Stimulated activated CD4-positive, alpha-beta T cell treated with anti-CD3 and anti-CD28 coated beads, Interleukin-1b, Interleukin-23, amount 100 ng/mL, for 1 hour (primary cell): ENCODE measurements at places on chromosomes 2 and 18.
A peak's percentile ranks its signal among the peaks of the same experiment; 100 is the strongest.

GRCh38 chr2:53786352-53786704 lies 425 bp downstream of the ASB3 start:
- no peak for DNase-seq

DNA sequence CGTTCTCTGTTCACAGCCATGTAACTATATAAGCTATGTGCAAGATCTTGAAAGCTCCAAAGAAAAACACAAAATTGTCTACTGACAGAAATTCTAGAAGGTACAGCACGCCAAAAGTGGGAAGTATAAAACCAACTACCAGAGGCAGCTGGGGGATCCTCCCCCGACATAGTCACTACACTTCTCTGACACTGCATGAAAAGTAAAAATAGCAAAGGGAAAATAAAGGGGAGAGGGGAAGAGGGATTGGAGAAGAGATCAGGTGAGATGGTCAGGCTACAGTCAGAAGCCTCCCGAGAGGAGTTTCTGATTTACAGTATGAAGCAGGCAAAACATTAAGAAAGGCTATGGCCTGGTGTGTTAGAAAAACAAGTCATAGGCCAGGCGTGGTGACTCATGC lies 39.8 kb upstream of the PCBP1 start:
- DNase-seq = no peak

GRCh38 chr2:209147981-209148380 lies 275.9 kb upstream of the MAP2 start:
- DNase-seq = no peak

GRCh38 chr18:58239879-58240278 lies 195.9 kb downstream of the NEDD4L start:
- DNase-seq = no peak

DNA sequence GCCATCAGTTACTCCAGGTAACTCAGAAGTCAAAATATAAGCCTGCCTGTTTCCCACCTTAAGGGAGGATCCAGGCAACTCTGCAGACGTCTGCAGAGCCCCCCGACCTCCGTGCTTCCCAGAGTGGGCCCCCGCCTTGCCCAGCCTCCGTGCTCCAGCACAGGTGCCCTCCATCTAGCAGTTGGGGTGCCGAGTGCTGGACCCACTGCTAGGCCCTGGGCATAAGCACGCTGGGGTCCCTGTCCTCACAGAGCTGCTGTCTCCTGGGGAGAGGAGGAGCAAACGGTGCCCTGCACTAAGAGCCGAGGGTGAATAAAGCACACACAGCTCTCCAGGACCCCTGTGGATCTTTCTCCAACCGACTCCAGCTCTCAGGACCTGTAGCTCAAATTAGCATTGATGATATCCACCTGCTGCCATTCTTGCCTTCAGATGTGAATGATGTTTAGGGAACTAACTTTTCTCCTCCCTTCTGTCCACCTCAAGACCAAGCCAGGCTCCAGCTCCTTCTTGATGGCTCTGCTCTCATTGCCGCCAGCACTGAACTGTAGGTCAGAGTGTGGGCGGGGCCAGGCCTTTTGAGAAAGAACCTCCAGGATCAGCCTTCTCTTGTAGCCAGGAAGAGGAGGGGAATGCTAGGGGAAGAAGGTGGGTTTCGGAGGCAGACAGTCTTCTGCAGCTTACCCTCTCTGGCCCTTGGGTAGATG lies 121.2 kb downstream of the SMAD7 start:
- DNase-seq = no peak

DNA sequence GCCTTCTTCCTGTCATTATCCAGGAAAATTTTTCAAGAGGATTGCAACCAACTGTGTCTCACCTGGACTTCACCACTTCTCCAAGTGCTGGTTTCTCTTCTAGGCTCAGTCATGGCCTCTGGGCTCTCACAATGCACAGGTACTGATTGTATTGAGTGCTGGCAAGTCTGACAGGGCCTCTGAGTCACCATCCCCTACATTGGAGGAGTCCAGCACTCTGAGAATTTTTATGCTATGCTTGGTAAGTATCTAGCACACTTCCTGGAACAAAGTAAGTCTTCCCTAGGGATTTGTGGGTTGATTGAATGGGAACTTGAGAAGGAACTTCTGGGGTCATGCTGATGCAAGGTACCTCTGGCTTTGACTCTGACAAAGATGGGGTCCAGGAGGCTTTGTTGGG lies 147.2 kb upstream of the CELF4 start:
- no peak for DNase-seq

DNA sequence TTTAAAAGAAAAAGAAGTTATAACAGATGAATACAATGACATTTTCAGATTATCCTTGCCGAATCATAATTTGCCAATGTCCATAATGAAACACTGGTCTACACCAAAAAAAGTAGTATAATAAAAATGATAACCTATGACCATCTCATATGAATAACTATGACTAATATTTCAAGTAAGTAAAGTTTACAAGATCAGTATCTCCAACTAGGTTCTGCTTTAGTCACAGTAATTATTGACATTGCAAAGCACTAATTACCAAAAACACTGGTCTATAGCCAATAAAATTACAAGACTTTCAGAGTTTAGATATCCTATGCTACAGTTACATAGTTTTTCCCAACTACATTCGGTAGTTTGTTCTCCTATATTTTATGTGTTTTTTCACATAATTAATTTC lies 136.7 kb downstream of the MEMO1 start:
- DNase-seq = no peak

DNA sequence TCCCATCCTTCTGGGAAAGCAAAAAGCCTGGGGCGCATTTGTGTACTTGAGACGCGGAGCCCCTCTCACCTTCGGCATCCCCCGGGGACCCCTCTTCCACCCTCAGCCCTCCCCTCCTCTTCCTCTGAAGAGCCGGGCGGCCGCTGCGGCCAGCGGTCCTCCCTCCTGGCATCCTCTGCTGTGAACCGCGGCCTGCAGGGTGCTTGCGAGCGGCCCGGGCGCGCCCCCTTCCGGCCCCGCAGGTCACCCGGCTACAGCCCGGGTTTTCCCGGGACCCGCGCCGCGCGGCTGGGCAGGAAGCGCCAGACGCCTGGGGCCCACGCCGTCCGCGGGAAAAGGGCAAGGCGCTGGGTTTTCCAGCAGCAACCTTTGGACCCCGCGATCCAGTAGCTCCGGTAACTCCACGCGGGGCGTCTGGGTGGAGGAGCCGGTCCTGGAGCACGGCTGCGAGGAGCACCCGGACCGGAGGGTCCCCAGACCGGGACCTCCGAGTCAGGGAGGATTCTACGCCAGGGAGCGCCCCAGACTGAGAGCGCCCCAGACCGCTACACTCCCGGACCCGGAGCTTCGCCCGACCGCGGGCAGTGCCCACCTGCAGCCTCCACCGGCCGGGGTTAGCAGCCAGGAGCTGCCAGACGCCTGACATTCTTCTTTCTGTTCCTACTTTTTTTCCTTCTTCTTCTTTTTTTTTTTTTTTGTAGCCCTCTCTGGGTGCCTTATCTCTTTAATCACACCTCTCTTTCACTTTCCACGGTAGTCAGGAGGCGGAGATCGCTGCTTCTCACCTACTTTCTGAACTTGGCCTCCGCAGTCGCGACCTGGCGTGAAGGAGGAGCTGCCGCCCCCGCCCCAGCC lies at the start of gene IL18R1:
IL18R1 (plus strand) TSS at position 271 of the 855 bp plus-strand sequence. CDS start 6,865 bp downstream, outside the sequence.
- DNase-seq = peak; percentile 28

GRCh38 chr2:96788442-96789244 lies 27.4 kb upstream of the CNNM3 start:
- DNase-seq = no peak

DNA sequence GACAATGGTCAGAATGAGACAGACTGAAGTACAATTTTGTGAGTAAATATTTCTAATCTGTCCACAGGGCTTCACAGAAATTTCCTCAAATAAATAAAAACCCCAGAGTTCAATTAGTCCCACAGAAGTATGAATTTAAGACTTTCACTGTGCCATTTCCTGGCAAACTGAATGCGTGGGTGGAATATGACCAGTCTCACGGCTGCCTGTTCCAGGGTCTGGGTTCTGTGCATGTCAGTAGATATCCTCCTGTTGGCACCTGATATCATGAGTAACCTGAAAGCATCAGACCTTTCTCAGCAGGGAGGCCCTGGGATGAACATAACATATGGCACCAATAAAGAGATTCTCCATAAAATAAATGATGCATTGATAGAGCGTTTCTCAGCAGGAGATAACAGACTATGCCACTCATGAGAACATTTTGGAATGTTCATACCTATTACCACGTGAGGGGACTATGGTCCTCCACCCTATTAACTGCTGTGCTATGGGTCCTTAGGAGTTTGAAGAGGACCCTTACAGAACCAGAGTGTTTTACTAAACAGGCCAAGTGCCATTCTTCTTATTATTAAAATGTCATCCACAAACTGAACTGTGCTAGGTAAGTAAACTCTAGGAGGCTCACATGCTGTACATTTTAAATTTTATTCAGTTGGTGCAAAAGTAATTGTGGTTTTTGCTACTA lies 10.6 kb upstream of the MALL start:
- DNase-seq = no peak

- DNase-seq = no peak
Measured at GRCh38 chr2:147589127-147589526, 255.7 kb upstream of the ACVR2A start.

DNA sequence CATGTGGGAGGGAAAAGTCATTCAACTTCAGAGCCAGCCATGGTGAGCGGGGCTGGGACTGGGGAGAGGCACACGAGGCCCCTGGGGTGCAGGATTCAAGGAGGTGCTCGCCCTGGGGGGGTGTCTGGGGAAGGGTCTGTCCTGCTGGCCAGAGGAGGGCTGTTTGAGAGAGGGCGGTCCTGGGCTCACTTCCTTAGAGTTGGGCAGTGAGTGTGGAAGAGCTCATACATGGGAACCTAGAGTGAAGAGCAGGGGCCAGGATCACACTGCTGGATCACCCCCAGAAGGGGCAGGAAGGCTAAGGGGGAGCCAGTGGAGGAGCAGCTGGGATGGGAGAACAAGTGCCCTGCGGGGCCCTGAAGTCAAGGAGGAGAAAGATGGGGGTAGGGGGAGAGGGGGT lies 6.5 kb downstream of the SH3BP4 start:
- DNase-seq = no peak

- DNase-seq = no peak
Measured at GRCh38 chr2:160174322-160174721, 25.8 kb downstream of the ITGB6 start.

GRCh38 chr2:71299507-71299906 lies 32.1 kb upstream of the ZNF638 start:
- no peak for DNase-seq

DNA sequence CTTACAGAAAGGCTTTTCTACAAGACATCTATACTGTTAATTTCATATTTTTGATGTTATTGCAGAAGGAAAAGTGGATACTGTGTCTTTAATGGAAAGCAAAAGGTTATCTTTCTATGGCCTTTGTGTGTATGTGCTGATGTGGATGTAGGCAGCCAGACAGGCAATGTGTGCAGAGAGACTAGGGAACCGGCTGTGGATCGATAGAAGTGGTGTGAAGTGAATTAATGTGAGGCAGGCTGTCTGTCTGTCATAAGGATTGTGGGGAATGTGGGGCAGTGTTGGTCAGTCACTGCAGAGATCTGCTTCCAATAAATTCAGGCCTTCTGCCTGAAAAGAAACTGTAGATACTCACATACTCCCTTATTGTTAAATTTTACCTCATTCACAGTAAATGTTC lies 156.7 kb downstream of the WDR7 start:
- no peak for DNase-seq

DNA sequence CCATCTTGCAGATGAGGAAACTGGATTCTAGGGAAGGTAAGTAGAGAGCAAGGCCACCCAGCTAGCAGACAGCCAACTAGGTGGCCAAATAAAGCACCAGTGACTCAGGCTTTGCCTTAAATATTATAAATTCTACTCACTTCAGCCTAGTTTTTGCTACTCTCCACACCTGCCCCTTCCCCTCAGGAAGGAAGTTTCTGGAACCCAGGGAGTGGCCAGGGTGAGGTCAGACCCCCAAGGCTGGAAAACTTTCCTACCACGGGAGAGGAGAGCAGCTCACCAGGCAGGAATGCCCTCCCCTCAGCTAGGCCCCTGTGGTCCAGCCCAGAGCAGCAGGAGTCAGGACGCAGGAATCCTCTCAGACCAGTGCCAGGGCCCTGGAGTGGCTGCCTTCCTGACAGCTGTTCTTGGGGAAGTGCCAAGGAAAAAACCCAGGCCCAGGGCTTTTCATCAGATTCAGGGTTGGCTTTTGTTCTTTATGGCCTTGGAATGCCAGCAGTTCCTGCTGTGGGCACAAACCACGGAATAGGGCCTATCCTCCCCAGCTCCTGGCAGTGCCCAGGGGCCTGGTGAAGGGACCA lies 5.1 kb upstream of the PAX8 start:
- no peak for DNase-seq

GRCh38 chr2:37920570-37920969 lies 4.5 kb upstream of the RMDN2 start:
- no peak for DNase-seq

DNA sequence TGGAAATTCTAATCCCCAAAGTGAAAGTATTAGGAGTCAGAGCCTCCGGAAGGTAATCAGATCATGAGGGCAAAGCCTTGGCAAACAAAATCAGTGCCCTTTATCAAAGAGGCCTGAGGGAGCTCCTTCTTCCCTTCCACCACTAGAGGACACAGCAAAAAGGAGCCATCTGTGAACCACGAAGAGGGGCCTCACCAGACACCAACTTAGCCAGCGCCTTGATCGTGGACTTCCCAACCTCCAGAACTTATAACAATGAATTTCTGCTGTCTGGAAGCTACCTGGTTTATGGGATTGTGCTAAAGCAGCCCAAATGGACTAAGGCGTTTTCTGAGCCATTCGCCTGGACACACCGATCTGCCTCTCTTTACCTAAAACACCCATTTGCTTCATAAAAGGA lies 133.1 kb downstream of the EIPR1 start:
- no peak for DNase-seq

DNA sequence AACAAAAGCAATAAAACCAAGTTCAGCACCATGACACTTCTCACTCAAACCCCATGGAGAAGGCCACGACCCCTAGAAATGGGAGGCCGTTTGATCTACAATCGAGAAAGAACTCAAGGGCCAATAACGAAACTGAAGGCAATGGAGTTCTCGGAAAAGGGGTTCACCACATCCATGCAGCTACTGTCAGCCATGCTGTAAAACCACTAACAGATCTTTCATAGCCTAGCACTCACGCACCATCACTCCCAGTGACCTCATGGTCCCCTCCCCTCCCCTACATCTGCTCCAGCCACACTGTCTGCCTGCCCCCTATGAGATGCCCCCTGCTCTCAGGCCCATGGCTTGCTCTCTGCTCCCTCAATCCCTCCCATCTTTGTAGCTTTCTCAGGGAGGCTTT lies 135.3 kb downstream of the TMEM163 start:
- no peak for DNase-seq
